Stimulated activated CD4-positive, alpha-beta T cell treated with anti-CD3 and anti-CD28 coated beads, TNF-alpha, amount 100 ng/mL, for 1 hour (primary cell): ENCODE measurements at places on chromosomes 5 and 9.
A peak's percentile ranks its signal among the peaks of the same experiment; 100 is the strongest.

GRCh38 chr9:18910435-18910834 lies 122.6 kb downstream of the SAXO1 start:
- DNase-seq, result no peak

DNA sequence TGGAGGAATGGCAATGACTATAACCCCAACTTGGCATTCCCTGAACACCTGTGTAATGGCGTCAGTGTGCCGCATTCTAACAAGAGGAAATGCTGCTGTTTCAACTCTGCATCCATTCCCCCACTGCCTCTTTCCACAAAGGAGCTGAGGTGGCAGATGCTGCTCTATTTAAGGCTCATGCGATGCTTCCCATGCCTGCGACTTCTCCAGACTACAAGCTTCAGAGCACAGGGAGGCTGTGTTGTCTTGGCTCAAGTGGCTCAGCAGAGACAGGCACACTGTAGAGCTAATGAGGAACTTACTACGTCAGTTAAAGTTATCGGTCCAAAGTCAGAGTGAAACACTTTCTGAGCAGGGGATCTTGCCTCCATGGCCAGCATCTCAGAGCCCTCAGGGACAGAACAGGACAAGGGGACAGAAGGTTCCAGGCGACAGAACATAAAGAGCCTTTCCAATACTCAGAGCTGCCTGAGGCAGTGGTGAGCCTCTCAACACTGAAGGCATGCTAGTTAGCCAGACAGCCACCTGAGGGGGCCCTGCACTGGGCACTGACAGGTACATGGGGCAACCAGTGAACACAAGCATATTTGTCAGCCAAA lies 21.8 kb downstream of the TNIP1 start:
- no peak for DNase-seq

GRCh38 chr9:35882996-35883395 lies 12.8 kb upstream of the OR13J1 start:
- no peak for DNase-seq

- no peak for DNase-seq
These were observed 776.0 kb upstream of the ACO1 start for GRCh38 chr9:31608416-31608815.

DNA sequence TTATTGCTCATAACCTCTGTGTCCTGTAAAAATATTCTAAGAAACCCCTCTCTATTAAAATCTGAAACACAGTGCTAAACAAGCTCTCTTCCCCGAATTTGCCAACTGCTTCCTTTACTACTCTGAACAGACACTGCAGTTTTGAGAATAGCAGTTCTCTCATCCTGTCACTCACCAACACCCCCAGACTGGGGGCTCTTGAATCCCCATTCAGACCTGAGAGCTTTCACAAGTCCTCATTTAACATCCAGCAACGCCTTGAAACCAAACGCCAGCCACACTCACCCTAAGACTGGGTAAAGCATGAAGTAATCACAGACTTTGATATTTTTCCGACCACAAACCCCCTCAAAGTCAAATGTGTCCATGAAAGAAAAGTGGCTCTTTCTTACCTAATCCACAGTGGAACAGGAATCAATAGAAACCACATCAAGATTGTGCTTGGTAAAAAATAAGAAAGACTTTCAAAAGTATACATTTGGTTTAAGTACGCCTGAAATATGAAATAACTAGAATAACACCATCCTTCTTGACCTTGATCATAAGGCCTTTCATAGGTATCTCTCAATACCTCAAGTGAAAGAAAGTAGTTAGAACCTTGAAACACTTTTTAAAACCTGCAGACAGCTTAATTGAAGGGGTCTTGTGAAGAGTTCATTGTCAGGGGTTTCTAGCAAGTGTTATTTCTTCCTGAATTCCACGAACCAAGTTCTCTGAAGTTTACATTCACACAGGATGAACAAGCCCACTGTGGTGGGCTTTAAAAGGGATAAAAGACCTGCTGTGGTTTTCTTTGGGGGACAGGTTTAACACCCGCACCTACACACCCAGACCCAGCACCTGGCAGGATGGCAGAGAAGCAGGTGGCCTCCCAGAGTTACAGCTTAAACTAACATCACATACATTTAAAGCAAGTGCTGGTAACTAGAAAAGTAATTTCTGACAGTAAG lies 412.6 kb downstream of the MLLT3 start:
- no peak for DNase-seq

GRCh38 chr5:168552146-168552545 lies 23.0 kb downstream of the FBLL1 start:
- DNase-seq, result no peak

DNA sequence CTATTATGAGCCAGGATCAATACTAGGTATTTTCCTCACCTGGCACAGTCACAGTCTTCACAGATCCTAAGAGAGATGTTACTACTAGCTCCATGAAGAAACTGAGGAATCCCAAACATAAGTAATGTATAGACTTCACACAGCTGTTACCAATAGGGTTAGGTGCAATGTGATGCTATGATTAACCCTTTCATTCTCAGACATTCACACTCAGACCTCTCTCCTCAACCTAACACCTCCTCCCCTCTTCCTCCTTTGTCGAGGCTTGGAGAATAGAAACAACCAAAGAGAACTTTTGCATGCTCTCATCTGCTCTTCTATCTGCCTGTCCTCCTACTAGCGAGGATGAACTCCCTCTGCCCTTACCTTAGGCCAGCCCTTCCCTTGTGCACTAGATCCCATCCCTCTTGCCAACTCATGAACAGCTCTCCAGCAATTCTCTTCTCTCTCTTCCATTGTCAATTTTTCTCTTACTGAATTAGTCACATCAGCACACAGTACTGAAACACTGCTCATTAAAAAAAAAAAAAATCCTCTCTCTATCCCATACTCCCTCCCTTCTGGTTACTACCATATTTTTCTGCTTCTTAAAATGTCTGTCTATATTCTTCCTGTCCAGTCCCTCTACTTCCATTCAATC lies 47.7 kb downstream of the MAPKAP1 start:
- no peak for DNase-seq

GRCh38 chr5:24472518-24472917 lies 172.3 kb downstream of the CDH10 start:
- DNase-seq, result no peak

- DNase-seq, result peak; percentile 60
These were observed 188.6 kb downstream of the FSTL4 start for GRCh38 chr5:133423618-133424282.

- no peak for DNase-seq
These were observed 17.5 kb downstream of the TNIP1 start for GRCh38 chr5:151063142-151063989.

DNA sequence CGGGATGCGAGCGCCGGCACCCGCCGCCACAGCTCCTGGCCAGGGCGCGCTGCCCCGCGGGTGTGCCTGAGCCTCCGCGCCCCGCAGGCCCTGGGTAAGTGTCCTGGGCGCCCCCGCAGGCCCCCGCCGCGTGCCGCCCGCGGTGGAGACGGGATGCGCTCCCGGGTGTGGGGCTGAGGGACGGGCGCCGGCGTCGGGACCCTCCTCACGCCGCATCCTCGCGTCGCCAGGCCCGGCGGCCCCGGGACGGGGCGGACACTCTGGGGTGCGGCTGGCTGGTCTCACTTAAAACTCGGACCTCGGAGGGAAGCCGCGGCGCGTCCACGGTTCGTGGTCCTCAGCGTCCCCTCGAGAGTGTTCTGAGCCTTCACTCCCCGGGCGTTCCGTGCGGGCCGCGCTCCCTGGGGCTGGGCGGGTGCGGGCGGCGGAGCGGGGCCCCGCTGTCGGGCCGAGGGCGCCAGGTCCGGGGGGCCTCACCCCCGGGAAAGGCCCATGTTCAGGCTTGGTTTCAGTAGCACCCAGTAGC lies 275 bp downstream of the AHRR start:
- DNase-seq, result no peak
